Epithelial cell of esophagus (primary cell): ENCODE measurements at places on chromosomes 7 and 10.

GRCh38 chr10:9800571-9800970 is 1217.1 kb upstream of the CELF2 start:
- no peak for DNase-seq

GRCh38 chr10:1476455-1476803 is 260.9 kb downstream of the ADARB2 start:
- DNase-seq = no peak

GRCh38 chr10:126302826-126303665 is 85.2 kb downstream of the ADAM12 start:
- DNase-seq = peak; percentile 9

GRCh38 chr10:131963350-131963749 is 18.4 kb downstream of the BNIP3 start:
- no peak for DNase-seq

- DNase-seq = peak; percentile 77
Observed at GRCh38 chr10:110373059-110373458, 68.3 kb upstream of the SMNDC1 start.

GRCh38 chr10:33237736-33238624 is 96.5 kb downstream of the NRP1 start:
- DNase-seq = peak; percentile 97

DNA sequence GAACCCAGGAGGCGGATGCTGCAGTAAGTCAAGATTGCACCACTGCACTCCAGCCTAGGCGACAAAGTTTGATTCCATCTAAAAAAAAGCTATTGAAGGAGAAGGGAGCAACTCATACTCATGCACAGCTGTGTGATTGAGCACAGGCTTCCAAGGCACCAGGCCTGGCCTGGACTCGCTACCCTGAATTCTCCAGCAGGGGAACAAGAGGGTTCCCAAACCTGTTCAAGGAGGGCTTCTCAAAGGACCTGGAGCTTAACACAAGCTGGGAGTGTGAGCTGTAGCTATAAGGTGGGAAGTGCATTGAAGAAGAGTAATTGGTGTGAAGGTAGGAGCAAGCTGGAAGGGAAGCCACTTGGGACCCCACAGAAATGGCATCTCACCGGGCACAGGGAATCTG is 15.1 kb upstream of the DDIT4 start:
- DNase-seq = no peak
